ENCODE measurements at places on chromosomes 6 and 20. TPM values are rescaled to one million over a fixed set of nuclear protein-coding genes. Genes with fewer than 3 reads are reported as not detected.
A peak's percentile ranks its signal among the peaks of the same experiment; 100 is the strongest.

DEFB132 gene
- total RNA-seq, result not detected

DNA sequence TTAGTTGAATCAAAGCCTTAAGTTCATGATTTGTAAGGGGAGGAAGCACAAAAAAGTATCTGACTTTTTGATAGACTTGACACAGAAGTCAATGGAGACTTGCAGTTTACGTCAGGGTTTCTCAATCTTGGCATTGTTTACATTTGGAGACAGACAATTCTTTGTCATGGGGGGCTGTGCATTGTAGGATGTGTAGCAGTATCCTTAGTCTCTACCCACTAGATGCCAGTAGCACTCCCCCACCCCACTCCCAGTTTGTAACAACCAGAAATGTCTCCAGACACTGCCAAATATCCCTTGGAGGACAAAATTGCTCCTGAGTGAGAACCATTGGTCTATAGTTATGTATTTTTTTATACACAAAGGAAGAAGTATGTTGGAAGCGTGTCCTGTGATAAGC is 434.1 kb downstream of the RFPL4B start:
- DNase-seq, result peak; percentile 25

- no peak for DNase-seq
These were observed 68.3 kb downstream of the FHL5 start for GRCh38 chr6:96631248-96631647.

- DNase-seq, result no peak
These were observed 43.0 kb upstream of the CCR6 start for GRCh38 chr6:167079853-167080297.

- no peak for DNase-seq
These were observed 8.0 kb downstream of the STK35 start for GRCh38 chr20:2109425-2110210.

DNA sequence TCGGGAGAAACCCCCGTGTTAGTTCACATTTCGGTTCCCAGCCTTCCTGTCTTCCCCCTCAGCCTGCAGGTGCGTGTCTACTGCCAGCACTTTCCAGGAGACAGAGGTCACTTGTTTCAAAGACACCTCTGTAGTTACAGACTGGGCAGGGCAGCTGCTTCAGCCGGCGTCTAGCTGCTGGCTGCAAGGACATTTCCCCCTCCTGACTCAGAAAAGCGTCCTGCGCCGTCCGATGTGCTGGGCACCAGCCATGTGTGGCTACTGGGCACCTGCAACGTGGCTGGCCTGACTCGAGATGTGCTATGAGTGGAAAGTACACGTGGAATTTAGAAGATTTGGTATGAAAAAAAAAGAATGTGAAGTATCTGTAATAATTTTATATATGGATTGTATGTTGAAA is 37.6 kb downstream of the RRBP1 start:
- DNase-seq, result no peak

- no peak for DNase-seq
These were observed 2.0 kb downstream of the TRAM2 start for GRCh38 chr6:52574709-52575501.

DNA sequence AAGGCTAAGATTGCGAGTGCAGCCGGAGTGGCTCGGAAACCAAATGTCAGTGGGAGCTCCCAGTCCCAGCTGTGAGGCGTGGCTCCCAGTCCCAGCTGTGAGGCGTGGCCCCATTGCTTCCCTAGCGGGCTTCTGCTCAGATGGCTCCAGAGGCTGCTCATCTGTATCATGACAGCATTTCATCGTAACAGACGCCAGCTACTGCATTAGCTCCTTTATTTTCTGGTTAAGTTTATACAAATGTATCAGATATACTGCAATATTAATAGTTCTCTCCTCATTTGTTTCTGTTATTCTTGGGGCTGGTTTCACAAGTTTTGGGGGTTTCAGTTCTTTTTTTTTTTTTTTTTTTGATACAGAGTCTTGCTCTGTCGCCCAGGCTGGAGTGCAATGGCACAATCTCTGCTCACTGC is 34.7 kb upstream of the TBXT start:
- no peak for DNase-seq

- no peak for DNase-seq
These were observed 10.1 kb upstream of the SLC22A7 start for GRCh38 chr6:43287717-43288679.

DNA sequence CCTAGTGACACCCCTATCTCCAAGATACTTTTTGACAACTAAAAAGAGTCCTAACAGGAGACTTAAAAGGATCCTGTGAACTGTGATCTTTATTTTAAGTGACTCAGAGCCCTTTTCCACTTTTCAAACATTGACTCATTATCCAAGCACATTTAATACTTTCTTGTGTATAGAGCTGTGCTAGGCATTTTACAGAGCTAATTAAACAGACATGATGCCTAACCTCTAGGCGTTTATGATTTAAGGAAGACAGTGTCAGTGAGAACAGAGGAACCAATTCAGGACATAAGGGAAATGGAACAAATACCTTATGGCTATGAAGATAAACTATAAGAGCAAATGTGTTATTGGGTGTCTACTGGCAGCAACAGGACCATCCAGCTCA is 282.6 kb downstream of the TPBG start:
- no peak for DNase-seq

- DNase-seq, result peak; percentile 25
These were observed 7.9 kb upstream of the MCHR2 start for GRCh38 chr6:100001915-100002388.

MEI4 gene
- not detected for total RNA-seq

DNA sequence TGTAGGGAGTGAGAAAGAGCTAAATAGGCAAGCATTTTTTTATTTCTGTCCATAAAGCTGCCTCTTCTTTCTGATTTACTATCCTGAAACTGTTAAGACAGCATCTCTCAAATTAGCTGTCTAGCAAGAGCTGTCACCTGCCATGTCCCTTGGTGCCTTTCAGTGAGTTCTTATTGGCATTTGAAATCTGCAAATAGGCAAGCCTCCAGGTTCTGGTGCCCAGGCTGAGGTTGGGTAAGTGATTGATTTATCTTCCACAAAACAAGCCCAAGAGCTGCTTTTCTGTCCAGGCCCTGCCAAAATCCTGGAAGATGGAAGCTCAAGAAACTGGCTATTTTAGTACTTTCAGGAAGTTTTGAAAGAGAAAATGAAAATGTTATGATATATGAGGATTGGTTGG is 22.4 kb downstream of the MANEA start:
- no peak for DNase-seq

DNA sequence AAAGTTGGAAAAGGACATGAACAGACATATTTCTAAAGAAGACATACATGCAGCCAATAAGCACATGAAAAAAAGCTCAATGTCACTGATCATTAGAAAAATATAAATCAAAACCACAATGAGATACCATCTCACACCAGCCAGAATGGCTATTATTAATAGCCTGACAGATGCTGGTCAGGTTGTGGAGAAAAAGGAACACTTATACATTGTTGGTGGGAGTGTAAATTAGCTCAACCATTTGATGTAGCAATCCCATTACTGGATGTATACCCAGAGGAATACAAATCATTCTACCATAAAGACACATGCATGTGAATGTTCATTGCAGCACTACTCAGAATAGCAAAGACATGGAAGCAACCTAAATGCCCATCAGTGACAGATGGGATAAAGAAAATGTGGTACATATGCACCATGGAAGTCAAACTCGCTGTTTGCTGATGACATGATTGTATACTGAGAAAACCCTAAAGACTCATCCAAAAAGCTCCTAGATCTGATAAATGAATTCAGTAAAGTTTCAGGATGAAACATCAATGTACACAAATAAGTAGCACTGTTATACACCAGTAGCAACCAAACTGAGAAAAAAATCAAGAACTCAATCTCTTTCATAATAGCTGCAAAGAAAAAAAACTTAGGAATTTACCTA is 196.8 kb downstream of the ADGB start:
- DNase-seq, result no peak

SLC4A11 gene
- total RNA-seq, result 10.9 TPM

ADAT2 gene
- total RNA-seq, result 7.1 TPM

HM13 gene
- 129 TPM for total RNA-seq

GRCh38 chr6:7685276-7685675 is 40.6 kb upstream of the BMP6 start:
- no peak for DNase-seq

CTAGE9 gene
- total RNA-seq, result 0.05 TPM

PAK5 gene
- total RNA-seq, result not detected

- peak; percentile 87 for DNase-seq
These were observed 93.3 kb upstream of the SULF2 start for GRCh38 chr20:47878601-47879027.

DNA sequence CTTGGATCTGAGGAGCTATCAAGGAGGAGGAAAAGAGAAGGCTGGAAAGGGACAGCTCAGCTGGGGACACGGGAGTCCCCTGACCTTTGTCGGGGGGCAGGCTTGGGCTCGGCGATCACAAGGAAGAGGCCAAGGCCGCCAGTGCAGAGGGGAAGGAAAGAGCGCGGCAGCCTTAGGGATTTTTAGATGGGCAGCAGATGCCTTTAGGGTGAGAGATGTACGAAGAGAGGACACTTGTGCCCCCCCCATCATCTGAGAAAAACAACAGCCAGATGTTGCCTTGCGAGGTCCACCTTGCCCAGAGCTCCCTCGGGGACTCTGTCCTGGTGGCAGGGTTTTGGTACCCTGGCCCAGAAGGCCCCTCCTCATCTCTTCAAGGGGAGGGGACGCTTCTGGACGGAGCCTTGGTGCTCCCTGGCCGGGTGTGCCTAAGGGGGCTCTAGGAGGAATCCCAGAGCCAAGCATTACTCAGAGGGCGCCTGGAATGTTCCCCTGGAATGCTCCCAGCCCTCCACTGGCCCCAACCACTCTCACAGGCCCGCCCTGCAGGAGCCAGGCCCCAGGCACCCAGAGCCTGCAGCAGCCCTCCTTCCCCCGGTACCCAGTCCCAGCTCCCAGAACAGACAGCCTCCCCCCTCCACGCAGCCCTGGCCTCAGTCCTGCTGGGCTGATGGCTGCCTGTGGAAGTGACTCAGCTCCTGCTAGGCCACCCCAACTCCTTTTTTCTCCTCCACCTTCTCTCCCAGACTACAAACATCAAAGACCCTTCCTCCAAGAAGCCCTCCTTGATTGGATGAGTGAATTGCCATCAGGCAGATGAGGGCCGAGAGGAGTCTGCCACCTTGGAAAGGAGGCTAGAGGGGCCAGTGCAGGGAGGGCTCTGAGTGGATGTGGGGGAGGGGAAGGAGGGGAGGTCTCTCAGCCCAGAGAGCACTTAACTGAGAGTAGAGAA is 1.8 kb downstream of the ADAM33 start:
- DNase-seq, result no peak

GRCh38 chr6:131001945-131002660 is 60.9 kb downstream of the EPB41L2 start:
- no peak for DNase-seq

GRCh38 chr6:46407776-46408530 is 83.3 kb downstream of the RCAN2 start:
- DNase-seq, result no peak

DNA sequence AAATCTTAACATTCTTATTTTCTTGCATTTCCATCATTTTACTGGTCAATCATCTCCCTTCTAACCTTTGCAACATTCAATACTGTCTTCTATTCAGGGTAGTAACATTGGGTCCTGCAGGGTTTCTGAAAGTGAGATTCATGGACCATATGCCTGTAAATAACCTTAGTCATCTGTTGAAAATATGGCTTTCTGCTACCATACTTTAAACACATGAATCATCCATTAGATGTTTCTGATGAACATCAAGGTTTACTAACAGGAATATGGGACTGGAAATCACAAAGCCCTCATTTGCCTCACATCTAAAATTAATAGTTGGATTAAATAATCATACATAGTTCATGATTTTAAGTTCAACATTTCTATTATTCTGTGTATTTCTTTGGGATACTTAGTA is 475.9 kb upstream of the MARCKS start:
- DNase-seq, result no peak

PACRG gene
- total RNA-seq, result 0.23 TPM

PTCRA gene
- not detected for total RNA-seq

- no peak for DNase-seq
These were observed 237.3 kb downstream of the BMP2 start for GRCh38 chr20:7004801-7005200.

ADIG gene
- total RNA-seq, result not detected

TCP11 gene
- 0.41 TPM for total RNA-seq

DNA sequence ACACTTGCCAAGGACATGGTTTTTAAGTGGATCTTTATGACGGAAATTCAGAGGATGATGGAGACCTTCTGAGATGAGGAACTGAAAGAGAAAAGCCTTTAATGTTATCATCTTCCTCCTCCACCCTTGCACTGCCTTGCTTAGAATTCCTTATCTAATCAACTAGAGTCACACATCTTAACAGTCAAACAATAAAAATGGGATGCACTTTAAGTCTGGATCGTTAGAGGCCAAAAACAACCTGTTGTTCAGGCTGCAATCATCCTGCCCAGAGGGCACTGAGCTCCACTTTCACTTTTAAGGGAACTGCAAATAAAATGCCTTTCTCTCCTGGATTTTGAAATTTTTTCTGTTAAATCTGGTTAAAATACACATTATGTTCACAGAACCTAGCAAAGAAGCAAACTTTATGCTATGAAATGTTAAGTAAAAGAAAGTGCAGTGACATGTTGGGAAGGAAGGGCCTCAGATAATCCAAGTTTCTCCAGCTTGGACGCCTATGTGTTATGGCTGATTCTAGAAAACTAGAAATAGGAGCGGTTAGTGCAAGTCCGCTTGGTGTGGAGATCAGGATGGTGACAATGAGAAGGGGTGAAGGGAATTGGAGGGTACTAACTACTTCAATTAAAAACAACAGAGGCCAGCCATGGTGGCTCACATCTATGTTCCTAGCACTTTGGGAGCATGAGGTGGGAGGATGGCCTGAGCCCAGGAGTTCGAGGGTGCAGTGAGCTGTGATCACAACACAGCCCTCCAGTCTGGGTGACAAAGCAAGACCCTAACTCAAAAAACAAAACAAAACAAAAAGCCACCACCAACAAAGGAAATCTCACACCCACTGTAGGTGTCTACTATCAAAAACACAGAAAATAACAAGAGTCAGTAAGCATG is 66.4 kb upstream of the KIF13A start:
- no peak for DNase-seq

COL9A3 gene
- 1.8 TPM for total RNA-seq

DNA sequence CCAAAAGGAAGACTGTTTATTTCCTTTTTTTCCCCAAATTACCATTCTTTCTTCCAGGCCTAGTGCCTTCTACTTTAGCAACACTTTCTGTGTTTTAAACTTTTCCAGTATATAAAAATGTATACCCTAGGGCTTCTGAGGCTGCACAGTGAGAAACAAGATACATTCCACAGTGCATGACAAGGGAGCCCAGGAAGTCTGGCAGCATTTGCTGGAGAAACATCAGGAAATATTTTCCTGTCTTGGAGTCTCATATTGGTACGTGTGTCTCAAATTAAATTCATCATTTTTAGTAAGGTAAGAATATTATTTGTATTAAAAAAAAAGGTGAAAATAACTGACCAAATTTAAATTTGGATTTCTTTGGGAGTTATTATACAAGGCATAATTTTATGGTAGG is 662.6 kb downstream of the RFPL4B start:
- no peak for DNase-seq

DNA sequence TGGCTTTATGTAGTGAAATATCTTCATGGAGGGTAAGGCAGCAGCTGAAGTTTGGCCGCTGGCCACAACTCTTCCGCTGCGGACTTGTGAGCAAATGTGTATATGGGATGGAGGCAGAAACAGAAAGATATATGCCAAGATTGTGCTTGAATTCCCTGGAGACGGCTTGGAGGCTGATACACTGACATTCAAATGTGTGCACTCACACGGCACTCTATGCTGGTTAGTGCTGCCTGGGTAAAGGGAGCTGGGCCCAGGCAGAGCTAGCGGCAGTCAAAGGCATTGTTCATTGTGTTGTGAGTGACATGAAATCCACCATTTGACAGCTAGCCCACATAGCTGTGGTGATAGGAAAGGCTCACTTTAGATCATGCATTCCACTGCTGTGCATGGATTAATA is 202.7 kb downstream of the CLIC5 start:
- DNase-seq, result no peak

Measured in glomerular endothelial cell (primary cell).